ENCODE measurements at places on chromosomes 1 and 21.
A peak's percentile ranks its signal among the peaks of the same experiment; 100 is the strongest.

- no peak for DNase-seq
Measured at GRCh38 chr1:234726359-234726943, 116.5 kb upstream of the IRF2BP2 start.

GRCh38 chr1:24015221-24016210 is 35.4 kb upstream of the SRSF10 start:
- DNase-seq, result no peak

- no peak for DNase-seq
Measured at GRCh38 chr1:6092211-6092610, 46.5 kb downstream of the KCNAB2 start.

- DNase-seq, result no peak
Measured at GRCh38 chr1:116343019-116343418, 30.0 kb upstream of the ATP1A1 start.

GRCh38 chr1:238176441-238176840 is 285.7 kb upstream of the ZP4 start:
- no peak for DNase-seq

GRCh38 chr1:159800177-159800930 is 1.8 kb upstream of the FCRL6 start:
- DNase-seq, result no peak

- no peak for DNase-seq
Measured at GRCh38 chr1:221557013-221557412, 184.9 kb downstream of the DUSP10 start.

DNA sequence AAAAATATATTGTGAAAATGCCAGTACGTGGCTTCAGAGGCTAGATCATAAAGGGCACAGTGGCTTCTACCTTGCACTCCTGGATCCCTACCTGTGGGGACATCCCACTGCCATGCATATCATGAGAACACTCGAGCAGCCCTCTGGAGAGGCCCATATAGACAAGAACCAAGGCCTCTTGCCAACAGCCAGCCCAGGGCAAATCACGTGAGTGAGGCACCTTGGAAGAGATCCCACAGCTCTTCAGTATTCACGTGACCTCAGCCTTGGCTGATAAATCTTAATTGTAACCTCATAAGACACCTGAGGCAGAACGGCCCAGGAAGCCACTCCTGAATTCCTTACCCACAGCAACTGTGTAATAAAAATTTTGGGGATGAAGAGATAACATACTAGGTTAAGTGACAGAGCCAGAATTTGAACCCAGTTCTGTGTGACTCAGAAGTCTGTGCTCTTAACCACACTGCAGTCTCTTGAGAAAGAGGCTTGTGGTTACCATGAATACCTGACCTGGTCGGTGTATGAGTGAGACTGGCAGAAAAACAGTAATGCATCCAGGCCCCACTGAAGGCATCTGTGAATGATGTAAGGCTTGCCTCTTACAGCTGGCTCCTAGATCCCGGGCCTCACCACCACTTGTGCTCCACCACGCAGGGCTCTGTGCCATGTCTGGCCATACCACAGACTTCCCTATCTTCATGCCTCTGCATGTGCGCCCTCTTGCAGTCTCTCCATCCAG is 6.9 kb upstream of the A3GALT2 start:
- peak; percentile 93 for DNase-seq

DNA sequence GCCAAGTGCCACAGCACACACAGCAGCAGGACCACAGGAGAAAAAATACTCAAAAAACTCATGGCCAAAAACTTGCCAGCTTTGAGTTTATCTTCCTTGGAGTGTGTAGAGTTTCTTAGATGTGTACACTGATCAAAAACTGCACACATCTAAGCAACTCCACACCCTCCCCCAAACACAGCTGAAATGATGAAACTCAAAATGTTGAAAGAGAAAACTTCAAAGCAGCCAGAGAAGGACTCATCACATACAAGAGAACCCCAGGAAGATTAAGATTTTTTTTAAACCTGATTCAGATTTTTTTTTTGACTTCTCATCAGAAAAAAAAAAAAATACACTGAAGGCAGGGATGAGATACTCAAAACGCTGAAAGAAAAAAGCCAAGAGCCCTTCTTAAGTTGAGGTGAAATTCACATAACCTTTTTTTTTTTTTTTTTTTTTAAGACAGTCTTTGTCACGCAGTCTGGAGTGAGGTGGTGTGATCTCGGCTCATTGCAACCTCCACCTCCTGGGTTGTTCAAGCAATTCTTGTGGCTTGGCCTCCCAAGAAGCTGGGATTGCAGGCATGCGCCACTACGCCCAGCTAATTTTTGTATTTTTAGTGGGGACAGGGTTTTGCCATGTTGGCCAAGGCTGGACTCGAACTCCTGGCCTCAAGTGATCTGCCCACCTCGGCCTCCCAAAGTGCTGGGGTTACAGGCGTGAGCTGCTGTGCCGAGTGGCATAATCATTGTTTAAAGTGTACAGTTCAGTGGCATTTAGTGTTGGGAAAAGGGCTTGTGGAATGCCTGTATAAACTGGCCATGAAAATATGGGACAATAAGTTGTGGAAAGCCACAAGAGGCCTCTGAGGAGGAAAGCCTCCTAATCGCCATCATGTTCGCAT is 20.9 kb upstream of the PDXK start:
- no peak for DNase-seq

- no peak for DNase-seq
Measured at GRCh38 chr1:27789540-27790041, 16.6 kb downstream of the STX12 start.

- no peak for DNase-seq
Measured at GRCh38 chr1:184244962-184245361, 141.9 kb upstream of the C1orf21 start.

DNA sequence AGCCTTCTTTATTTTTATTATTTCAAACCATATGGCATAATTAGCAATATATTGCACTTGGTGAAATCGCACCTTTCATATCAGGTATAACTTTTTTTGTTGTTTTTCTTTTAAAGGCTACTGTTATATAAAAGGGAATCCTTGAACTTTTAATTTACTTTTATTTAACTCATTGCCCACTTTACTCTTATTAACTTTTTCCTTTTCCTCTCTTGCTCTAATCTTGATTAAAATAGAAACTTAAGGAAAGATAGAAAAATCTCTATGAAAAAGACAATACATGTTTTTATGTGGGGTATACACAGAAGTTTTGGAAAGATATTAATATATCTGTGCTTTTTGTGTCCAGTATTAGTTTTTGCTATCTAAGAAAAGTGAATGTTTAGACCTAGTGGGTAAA is 805.8 kb downstream of the USP25 start:
- DNase-seq, result no peak

GRCh38 chr1:173438675-173439074 is 38.5 kb upstream of the PRDX6 start:
- DNase-seq, result no peak

- no peak for DNase-seq
Measured at GRCh38 chr1:245418077-245418476, 263.3 kb downstream of the KIF26B start.

DNA sequence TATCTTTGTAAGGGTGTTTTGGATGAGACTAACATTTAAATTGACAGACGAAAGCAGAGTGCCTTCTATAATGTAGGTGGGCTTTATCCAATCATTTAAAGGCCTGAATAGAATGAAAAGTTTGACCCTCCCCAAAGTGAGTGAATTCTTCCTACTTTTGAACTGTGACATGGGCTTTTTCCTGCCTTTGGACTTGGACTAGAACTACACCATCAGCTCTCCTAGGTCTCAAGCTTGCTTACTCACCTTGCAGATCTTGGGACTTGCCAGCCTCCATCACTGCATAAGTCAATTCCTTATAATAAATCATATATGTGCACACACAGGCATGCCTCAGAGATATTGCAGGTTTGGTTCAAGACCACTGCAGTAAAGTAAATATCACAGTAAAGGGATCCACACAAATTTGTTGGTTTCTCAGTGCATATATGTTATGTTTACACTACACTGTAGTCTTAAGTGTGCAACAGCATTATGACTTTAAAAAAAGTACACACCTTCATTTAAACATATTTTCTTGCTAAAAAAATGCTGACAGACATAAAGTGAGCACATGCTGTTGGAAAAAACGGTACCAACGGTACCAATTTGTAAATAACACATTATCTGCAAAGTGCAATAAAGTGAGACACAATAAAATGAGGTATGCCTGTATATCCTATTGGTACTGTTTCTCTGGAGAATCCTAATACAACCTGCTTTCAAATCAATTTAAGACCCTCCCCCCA is 51.6 kb upstream of the ATF3 start:
- DNase-seq, result no peak

DNA sequence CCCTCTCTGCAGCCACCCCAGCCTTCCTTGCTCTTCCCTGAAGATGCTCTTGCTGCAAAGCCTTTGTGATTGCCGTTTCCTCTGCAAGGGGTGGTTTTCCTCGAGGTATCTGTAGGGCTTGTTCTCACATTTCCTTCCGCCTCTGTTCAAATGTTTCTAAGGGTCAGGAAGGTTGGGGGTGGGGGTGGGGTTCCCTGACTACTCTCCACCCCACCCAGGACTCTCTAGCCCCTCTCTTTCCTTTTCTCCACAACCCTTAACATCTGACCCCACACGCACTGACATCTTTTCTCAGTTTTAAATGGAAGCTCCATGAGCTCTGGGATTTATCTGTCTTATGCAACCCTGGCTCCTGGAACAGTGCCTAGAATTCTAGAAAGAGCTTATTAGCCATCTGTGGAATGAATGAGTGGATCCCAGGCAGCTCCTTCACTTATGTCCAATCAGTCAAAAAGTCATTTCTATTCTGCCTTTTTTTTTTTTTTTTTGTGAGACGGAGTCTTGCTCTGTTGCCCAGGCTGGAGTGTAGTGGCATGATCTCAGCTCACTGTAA is 27.3 kb upstream of the ZNF362 start:
- DNase-seq, result no peak

DNA sequence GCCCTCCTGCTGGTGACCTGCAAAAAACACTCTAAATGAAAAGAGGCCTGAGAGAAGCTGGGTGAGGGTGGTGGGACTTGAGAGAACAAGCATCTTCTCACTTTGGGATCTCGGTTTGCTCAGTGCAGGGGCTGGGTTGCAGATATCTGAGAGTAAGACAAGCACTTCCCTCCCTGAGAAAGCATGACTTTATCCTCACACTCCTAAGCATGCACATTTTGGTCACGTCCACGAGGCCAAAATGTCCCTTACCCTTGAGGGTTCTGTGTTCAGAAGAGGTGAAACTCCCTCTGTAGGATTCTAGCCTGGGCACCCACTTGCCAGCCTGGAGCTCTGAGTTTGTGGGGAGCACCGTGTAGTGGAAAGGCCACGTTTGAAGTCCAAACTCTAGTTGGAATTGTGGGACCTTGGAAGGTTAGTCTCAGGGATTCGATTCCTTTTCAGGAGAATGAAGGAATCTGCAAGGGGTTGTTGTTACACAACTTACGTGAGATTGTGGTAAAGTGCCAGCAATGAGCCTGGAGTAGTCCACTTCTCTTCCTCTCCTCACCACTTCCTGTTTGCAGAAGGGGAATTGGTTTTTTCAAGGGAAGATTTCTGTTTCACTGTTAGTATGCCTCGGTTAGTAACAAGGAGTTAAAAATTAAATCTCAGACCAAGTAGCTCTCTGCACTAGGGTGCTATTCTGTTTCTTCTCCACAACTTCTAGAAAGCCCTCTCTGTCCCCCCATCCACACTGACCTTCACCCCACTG is 3.0 kb downstream of the FCAMR start:
- peak; percentile 57 for DNase-seq

- peak; percentile 17 for DNase-seq
Measured at GRCh38 chr1:6016191-6016865, 24.1 kb upstream of the NPHP4 start.

DNA sequence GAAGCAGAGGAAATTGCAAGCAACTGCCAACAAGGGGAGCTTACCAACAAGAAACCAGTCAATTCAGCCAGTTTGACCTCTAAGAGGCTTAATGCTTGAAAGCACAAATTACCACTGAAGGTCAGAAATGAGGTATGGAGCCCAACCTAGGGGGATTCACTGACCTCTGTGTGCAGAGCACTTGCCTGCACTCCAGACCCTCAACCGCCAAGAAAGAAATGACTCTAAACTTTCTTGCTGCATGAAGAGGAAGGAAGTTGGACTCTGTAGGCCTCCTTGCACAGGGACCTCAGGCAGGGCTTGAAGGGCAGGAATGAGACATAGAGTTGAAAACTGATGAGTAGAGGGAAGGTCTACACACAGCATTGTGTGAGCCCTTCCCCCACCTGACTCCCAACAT is 10.0 kb downstream of the ARMH1 start:
- no peak for DNase-seq

DNA sequence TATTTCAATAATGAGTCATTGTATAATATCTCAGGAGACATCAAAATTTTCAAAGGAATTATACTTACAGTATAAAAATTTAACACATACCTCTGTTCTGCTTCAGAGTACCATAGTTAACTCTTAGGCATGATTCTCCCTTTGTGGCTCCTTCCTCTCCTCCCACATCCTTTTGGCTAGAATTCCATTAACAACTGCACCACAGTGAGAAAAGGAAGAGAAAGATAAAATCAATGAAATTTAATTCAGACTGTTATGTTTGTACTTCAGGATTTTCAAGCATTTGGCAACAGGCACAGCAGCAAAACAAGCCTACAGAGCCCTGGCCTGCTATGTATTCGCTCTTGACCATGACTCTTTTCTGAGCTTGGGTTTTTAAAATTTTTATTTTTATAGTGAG is 57.2 kb upstream of the SGIP1 start:
- no peak for DNase-seq

DNA sequence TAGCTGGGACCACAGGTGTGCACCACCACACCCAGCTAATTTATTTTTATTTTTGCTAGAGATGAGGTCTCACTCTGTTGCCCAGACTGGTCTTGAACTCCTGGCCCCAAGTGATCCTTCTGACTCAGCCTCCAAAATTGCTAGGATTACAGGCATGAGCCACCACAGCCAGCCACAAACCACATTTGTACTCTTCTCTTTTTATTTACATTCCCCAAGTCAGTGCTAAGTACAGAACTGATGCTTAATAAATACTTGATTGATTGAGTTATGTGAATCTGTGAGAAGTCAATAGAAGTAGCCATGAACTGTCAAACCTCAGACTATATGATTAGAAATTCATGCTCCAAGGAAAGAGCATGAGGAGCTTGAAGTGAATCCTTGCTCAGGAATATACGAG is 48.5 kb upstream of the S1PR1 start:
- peak; percentile 45 for DNase-seq

Data from RCC 7860 (cell line).